ENCODE measurements at places on chromosomes 7 and 10.

- DNase-seq, result no peak
Observed at GRCh38 chr10:78702186-78702585, 366.6 kb upstream of the ZMIZ1 start.

GRCh38 chr7:102412548-102412947 is 16.4 kb downstream of the PRKRIP1 start:
- no peak for DNase-seq

DNA sequence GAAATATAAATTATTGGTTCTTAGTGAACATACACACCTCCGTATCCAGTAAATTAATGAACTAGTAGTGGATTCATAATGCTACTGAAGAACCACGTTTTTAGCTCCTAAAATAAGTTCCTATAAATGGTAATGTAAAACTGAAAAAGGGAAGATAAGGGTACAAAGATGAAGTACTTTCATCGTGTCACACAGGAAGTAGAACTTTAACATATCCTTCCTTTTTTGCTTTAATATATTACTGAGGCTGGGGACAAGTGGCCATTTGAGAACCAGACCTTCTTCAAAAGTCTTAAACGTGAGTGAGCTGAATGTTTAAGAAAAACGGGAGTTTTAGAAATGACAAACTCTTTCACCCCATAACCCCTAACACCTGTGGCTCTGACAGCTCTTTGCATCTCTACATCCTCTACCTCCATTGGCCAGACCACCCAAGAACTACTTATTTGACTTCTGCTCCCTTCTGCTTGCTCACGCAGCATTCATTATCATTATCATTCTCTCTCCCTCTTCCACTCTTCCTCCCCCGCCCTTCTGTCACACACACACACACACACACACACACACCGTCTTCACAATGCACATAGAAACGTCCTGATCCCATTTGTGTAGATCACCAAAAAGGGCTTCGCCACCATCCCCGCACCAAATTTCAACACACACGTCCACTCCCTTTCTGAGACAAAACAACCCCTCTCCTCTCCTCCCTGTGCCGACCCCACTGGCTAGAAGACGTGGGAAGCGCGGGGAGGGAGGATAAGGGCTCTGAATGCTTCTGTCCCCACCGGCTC is 677 bp downstream of the SKAP2 start:
- no peak for DNase-seq

- DNase-seq, result no peak
Observed at GRCh38 chr7:20241194-20241910, 24.2 kb upstream of the MACC1 start.

GRCh38 chr7:102990642-102991041 is 77.8 kb downstream of the LRRC17 start:
- no peak for DNase-seq

GRCh38 chr10:95833042-95833610 is 74.6 kb upstream of the CC2D2B start:
- no peak for DNase-seq

GRCh38 chr7:44985033-44985695 is 6.3 kb upstream of the MYO1G start:
- no peak for DNase-seq

DNA sequence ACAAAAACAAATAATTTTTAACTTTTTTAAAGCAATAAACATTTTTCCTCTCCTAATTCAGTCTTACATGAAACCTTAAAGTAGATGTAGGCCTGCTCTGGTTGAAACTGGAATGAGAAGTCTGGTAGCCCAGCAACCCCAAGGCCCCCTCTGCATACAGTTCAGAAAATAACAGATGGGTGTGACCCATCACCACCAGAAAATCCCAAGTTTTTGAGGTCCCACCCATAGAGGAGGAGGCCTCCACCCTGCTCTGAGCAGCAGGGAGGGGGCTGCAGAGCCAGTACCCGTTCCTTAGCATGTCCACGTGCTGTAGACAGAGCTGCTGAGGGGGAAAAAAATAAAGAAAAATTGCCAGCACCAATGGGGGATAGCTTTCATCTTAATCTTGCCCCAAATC is 122.7 kb downstream of the WNT2 start:
- no peak for DNase-seq

- no peak for DNase-seq
Observed at GRCh38 chr10:28355376-28355775, 52.5 kb upstream of the MPP7 start.

DNA sequence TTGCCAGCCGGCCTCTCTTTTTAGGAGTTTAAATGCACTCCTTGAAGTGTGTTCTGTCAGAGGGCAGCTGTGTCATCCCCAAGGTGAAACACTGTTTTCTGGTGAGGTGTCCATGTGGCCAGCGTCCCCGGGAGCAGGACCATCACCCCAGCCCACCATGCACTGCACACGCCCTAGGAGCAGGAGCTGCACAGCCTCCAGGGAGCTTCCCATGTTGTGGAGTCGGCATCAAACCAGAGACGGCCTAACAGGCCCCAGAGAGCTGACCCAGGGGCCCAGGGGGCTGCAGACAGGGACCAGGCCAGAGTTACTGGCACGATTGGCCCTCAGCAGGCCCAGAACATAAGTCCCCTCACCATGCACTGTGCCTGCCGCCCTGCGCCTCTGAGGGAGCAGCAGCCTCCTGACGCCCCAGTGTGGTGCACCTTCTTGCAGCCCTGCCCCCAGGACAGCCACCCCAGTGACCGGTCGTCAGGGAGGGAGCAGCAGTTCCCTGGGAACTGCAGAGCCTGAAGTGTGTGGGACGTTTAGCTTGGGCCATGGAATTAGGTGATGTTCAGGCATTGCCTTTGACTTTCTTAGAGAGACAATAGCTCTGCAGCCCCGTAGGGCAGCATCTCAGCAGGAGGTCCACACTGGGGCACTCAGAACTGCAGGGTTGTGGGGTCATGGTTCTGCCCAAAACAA is 97.9 kb downstream of the NKX6-2 start:
- DNase-seq, result no peak

- DNase-seq, result no peak
Observed at GRCh38 chr10:21751341-21752310, 217.6 kb downstream of the MLLT10 start.

GRCh38 chr7:14821757-14822480 is 80.6 kb downstream of the DGKB start:
- DNase-seq, result no peak

DNA sequence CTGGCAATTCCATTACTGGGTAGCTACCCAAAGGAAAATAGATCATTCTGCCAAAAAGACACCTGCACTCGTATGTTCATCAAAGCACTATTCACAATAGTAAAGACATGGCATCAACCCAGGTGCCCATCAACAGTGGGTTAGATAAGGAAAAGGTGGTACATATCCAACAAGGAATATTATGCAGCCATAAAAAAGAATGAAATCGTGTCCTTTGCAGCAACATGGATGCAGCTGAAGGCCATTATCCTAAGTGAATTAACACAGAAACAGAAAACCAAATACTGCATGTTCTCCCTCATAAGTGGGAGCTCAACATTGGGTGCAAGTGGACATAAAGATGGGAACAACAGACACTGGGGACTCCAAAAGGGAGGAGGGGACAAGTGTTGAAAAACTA is 93.2 kb downstream of the HIP1 start:
- DNase-seq, result no peak

- DNase-seq, result no peak
Observed at GRCh38 chr7:92723943-92724342, 112.4 kb downstream of the CDK6 start.

- no peak for DNase-seq
Observed at GRCh38 chr7:90856351-90857070, 260.4 kb downstream of the CDK14 start.

- DNase-seq, result no peak
Observed at GRCh38 chr10:4652111-4653010, 173.6 kb upstream of the AKR1E2 start.

GRCh38 chr10:128280271-128280670 is 154.0 kb upstream of the MKI67 start:
- DNase-seq, result no peak

DNA sequence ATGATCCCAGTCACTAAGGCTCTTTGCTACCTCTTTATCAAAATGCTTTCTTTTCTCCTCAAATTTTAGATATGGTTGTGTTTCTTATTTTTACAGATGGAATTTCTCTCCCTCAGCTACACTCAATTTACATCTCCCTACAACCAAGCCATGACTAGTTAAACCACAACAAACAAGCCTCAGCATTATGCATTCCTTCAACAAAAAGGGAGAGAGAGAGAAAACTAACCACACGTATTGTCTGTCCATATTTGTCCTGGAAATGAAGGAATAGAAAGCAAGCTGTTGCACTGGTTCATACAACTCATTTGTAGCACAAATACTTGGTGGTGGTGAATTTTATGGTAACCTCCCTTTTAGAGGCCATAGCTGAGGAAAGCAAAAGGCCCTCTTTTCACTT is 286.4 kb downstream of the AHR start:
- DNase-seq, result no peak

- DNase-seq, result no peak
Observed at GRCh38 chr10:76139431-76139830, 708.0 kb downstream of the LRMDA start.

- DNase-seq, result no peak
Observed at GRCh38 chr7:97081521-97082300, 35.8 kb upstream of the SDHAF3 start.

DNA sequence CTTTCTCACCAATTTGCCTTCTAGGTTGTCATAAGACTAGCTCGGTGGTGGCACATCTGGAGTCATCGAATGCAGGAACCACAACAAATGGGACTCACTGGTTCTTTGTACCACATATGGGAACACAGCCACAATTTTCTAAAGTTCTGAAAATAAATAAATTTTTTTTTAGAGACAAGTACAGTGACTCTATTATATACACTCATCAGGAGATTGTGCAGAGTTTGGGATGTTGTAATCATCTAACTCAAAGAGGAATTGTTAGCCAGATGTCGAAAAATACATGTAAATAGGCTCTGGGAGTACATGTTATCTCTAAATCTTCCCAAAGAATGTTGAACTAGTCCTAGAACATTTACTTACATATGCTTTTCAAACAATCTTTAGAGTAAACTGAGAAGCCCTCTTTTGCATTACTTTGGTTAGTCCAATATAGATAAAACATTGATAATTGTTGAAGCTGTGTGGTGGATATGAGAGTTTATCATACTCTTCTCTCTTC is 19.6 kb upstream of the SEPTIN7 start:
- DNase-seq, result no peak

- DNase-seq, result no peak
Observed at GRCh38 chr7:65832281-65832680, 40.6 kb upstream of the VKORC1L1 start.

GRCh38 chr7:18287482-18287881 is 208.1 kb upstream of the HDAC9 start:
- DNase-seq, result no peak

DNA sequence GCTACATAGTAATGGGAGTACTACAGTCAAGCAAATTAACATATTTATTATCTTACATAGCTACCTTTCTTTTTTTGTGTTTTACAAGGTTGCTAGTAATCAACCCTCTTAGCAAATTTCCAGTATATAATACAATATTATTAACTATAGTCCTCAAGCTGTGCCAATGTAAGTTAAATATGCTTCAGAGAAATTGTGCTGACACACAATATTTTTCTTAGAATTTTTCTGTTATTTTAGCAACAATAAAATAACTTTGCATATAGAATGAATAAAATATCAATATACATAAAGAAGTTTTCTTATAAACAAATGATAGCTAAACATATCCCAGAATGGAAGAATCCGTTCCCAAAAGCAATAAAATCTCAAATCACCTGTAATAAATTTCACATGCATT is 1605.1 kb downstream of the REEP3 start:
- no peak for DNase-seq

- DNase-seq, result no peak
Observed at GRCh38 chr10:129046962-129047361, 420.1 kb upstream of the MGMT start.

DNA sequence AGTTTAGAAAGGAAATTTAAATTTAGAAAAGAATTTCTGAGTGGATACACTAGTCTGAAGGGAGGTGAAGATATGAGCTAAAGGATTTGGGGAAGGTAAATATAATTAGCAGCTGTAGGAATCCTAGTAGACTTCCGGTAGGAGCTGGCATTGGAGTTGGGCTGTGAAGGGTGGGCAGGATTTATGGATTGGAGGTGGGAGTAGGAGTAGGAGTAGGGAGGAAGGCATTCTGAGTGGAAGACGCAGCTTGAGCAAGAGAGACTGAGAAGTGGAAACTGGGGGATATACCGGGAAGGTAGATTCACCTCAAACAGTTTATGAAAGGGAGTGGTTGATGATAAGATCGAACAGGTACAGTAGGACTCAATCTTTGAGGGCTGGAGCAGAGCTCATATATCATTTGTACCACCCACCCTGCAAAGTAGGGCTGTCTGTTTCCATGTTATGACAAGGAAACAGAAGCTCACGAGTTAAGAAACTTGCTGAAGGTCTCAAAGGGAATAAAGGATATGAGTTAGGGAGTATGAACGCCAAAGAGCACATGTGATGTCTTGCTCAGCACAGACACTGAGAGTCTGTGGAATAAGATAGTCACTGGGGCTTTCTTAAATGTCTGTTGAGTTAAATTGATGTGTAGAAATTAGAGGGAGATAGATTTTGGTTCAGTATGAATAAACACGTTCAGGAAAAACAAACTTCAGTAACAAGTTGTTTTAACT is 81.6 kb downstream of the RPS24 start:
- DNase-seq, result no peak

- no peak for DNase-seq
Observed at GRCh38 chr7:124713086-124713485, 52.5 kb downstream of the GPR37 start.

DNA sequence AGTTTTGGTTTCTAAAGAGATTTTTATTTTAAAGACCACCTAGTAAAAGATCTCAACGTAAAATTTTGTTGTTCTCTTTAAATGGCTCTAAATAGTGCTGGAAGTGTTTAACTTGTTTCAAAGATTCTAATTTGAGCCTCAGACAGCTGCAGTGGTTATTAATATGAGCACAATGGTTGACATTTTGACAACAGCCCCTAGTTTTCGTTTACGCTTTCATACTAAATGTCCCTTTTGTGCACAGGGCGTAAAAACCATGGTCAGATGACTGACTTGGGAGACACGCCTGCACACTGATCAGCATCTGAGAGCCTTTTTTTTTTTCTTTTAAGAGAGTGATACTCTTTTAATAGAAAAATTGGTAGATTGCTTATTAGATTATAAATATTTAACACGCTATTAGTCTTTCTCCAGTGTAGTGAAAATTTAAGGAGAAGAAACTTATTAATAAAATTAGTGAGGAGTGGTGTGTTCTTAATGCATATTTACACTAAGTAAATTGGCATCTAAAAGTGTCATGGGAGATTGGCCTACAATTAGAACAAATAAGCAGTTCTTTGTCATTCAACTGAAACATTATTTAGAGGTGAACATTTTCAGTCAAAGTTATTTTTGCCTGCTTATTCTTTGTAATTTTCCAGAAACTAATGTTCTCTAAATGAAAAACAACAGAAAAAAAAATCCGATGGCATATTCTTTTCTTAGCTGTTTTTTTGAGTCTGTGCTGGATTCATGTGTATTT is 182.8 kb upstream of the PHYHIPL start:
- DNase-seq, result no peak
